A549 treated with Mapracorat at 1 μM for 4 hours (cell line): ENCODE measurements at places on chromosomes 1 and 21. TPM values are rescaled to one million over a fixed set of nuclear protein-coding genes. Genes with fewer than 3 reads are reported as not detected.

Gene OR10Z1
- total RNA-seq: not detected in 5 replicates

Gene S1PR1
- total RNA-seq: 0.06 to 0.16 TPM (median 0.08 TPM) in 5 replicates

Gene PLXNA2
- total RNA-seq: 2.0 to 2.8 TPM (median 2.3 TPM) in 5 replicates

Gene NBPF3
- 5.4 to 7.2 TPM (median 6.1 TPM) in 5 replicates for total RNA-seq

Gene YTHDF2
- 51.6 to 57.5 TPM (median 53.3 TPM) in 5 replicates for total RNA-seq

Gene IGFN1
- 0.41 to 0.71 TPM (median 0.56 TPM) in 5 replicates for total RNA-seq

Gene OXCT2
- 0.27 to 0.59 TPM (median 0.47 TPM) in 5 replicates for total RNA-seq

Gene FOXO6
- 0.40 to 1.2 TPM (median 0.80 TPM) in 5 replicates for total RNA-seq

Gene FMO2
- not detected in 5 replicates for total RNA-seq

Gene NR0B2
- total RNA-seq: not detected in 5 replicates
